ENCODE measurements at places on chromosomes 5 and 9. TPM values are rescaled to one million over a fixed set of nuclear protein-coding genes. Genes with fewer than 3 reads are reported as not detected.

The CD14 gene
- total RNA-seq: 0.28 TPM

DNA sequence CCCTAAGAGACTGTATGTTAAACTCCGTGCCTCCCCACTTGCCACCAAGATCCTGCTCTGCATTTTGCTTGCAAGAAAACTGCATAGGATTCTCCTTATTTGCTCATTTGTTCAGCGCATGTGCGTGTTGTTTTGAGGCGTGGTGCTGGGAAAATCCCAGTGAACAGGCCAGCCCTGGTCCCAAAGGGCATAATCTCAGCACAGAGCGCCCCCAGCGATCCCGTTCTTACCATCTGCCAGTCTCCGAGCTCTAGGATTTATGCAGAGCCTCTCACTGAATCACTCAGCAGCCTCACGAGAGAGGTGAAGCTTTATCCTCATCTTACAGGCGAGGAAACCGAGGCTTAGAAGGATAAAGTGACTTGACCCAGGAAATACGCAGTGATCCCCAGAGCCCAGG lies 11.5 kb downstream of the PRRX2 start:
- no peak for DNase-seq

GRCh38 chr5:66072031-66072430 lies 72.1 kb upstream of the SREK1 start:
- DNase-seq: no peak

The BTNL3 gene
- total RNA-seq: not detected

GRCh38 chr9:108056084-108056804 lies 566.7 kb upstream of the KLF4 start:
- DNase-seq: no peak

DNA sequence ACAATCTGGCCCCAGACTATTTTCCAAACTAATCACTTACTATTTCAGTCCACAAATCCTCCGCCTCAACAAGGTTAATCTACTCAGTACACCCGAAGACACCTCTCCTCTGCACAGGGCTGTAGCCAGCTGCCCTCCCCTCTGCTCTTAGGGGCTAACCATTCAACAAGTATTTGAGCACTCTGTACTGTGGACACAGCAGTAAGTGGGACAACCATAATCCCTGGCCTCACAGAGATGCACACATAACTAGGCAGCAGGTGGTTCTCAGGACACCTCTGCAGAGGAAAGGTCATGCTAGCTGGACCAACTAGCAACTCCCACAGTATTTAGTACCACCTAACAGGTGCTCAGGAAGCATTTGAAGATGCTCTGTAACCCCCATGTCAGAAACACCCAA lies 5.5 kb downstream of the CAMSAP1 start:
- no peak for DNase-seq

The TAL2 gene
- 7.4 TPM for total RNA-seq

The RALGPS1 gene
- 11.7 TPM for total RNA-seq

The NRG2 gene
- 0.64 TPM for total RNA-seq

DNA sequence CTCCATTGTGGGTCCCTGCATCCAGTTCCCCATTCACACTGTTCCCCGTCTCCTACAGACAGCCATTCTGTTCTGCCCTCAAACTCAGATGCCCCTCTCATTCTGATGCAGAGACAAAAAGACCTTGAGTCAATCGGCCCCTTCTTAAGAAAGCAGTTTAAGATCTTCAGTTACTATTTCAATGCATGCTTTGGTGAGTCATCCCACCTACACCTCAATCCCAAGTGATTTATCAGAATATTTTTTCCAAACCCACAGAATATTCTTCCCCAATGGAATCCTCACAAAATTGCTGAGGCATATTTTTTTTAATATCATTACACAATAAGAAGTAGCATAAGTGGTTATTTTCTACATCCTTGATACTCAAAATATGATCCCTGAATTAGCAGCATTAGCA lies 92.4 kb upstream of the SLC1A1 start:
- no peak for DNase-seq

The BTNL9 gene
- total RNA-seq: not detected

DNA sequence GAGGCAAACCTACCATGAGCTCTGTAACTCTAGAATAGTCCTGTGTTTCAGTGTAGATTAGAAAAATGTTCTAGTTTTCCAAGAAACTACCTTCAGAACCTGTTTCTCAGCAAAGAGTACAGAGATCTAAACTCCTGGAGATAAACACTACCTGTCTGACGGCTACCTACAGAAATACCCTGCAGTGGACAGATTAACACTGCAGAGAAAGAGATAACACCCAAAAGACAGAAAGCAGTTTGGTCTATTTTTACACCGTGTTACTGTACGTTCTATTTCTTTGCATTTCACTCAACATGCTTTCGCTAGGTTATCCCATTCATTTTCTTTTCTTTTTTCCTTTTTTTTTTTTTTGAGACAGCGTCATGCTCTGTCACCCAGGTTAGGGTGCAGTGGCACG lies 11.6 kb downstream of the SCAI start:
- DNase-seq: no peak

The RGS14 gene
- 15.7 TPM for total RNA-seq

DNA sequence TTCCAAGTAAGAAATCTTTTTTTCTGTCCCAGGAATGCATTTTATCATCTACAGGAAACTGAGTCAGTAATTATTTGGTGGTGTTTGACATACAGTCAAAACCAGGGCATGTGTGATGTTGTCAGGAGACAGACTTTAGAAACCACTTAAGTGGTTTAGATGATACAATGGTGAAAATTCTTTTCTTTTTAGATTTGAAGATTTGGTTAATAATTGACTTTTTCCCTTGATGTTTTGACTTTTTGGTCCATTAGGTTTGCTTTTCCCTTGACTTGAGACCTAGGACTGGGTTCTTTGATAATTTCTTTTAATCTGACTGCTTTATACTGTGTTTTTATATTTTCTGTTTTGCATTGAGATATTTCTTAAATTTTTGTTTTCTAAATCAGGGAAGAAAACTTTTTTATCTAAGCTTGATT lies 85.2 kb downstream of the RASGRF2 start:
- no peak for DNase-seq

DNA sequence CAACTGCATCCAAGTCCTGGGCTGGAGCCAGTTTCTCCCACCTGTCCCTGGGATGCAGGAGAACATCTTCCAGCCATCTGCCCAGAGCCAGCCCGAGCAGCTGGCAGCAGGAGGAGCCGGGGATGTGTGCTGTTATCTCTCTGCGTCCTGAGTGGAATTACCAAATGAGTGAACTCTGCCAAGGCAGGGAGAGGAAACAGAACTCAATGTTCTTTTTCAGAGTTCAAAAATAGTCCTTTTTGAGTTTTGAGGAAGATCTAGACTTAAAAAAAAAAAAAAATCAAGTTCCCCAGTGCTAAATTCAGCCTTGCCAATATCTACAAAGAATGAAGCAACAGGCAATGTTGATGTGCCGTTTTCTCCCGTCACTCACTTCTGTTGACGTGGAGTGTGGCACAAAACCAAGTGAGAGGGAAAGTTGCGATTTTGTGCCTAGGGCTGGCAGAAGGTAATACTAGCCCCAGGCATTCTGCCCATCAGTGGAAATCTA lies 56.2 kb downstream of the TMOD1 start:
- no peak for DNase-seq

DNA sequence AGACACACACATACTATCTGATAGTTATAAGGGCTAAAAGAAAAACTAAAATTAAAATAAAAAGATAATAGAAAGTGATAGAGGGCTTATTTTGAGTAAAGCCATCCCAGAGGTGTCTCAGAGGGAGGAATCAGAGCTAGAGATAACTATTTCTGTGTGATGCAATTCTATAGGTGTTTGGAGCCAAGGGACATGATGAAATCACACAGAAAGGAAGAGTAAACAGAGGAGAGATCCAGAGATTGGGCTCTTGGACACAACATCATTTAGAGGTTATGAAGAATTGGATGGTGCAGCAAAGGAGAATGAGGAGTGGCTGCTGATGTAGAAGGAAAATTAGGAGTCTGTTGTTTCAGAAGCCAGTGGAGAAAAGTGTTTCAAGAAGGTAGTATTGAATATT lies 393.5 kb downstream of the DIRAS2 start:
- no peak for DNase-seq

DNA sequence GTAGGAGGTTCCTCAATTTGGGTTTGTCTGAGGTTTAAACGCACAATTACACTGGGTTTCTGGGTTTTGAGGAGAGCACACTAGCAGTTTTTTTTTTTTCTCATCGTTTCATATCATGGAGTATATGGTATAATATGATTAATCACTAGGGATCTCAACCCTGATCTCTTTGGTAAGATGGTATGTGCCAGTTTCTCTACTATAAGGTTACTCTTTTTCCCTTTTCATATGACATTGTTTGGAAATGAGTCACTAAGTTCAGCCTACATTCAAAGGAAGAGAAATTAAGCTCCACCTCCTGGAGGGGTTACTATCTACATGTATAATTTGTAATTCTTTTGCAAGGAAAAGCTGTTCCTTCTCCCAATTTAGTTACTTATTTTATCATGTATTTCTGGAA lies 35.2 kb downstream of the MTRR start:
- no peak for DNase-seq

The TERT gene
- total RNA-seq: 5.6 TPM

DNA sequence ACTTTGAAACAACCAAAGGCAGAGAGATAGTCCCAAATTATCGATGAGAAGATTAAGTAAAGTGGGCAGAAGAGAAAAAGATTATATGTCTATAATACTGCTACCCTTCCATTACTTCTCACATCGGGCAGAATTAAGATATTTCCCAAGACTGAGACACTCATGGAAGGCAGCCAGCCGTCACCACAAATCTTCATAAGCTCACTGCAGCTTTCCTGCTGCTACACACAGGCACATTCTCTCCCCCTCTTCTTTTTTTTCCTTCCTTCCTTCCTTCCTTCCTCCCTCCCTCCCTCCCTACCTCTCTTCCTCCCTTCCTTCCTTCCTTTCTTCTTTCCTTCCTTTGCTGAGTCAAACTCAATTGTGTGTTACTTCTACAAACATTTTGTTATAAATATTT lies 58.7 kb upstream of the SPATA31C2 start:
- DNase-seq: no peak
